Amniotic epithelial cell (primary cell): ENCODE measurements at places on chromosomes 3 and 15.

GRCh38 chr3:106212665-106213222 is 343.9 kb upstream of the CBLB start:
- DNase-seq = no peak

- no peak for DNase-seq
Observed at GRCh38 chr15:61564785-61565184, 335.7 kb upstream of the RORA start.

GRCh38 chr3:158279609-158280008 is 169.7 kb downstream of the RSRC1 start:
- no peak for DNase-seq

- peak; percentile 15 for DNase-seq
Observed at GRCh38 chr15:52783191-52783829, 6.8 kb downstream of the ONECUT1 start.

DNA sequence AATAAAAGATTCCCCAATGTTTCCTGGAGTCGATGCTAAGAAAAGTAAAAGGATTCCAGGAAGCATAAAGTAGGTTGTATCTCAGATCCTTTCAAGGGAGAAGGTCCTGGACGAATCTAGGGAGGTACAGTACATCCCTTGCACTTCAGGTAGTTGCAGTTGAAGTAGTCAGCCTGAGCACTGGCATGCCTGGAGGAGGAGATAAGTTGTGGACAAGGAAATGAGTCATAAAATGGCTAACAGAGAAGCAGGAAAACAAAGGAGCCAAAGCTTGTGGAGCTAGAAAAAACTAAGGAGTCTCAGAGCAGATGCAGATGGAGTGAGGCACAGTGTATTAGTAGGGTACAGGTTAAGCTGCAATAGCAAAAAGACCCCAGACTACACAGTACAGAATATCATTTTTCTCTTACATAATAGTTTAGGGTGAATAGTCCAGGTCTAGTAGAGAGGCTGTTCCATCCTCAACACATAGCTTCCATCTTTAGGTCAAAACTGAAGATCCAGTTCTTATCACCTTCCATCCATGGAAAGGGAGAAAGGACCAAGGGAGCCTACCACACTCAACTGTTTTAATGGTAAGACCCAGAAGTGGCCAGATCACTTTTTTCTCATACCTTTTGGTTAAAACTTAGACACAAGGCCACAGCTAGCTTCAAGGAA is 41.3 kb downstream of the COL6A5 start:
- DNase-seq = peak; percentile 47

- no peak for DNase-seq
Observed at GRCh38 chr3:144351011-144351410, 379.4 kb downstream of the DIPK2A start.

- DNase-seq = no peak
Observed at GRCh38 chr15:101570241-101570640, 80.7 kb upstream of the PCSK6 start.

DNA sequence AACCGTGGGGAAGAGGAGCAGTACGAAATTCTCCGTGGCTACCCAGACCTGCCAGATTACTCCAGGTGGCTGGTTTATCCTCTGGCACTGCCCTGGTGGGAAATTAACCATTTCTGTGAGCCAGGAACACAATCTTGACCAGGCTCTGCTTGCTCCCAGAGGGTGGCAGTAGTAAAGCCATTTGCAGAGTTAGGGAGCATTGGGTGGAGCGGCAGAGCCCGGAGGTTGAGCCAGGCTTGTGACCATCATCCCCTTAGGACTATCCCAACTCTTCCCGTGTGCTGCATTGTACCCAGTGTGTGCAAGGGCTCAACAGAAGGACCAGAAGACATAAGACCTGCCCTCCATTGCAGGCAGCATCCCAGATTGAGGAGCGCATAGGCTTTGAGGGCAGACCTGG is 5.3 kb downstream of the KNG1 start:
- no peak for DNase-seq

DNA sequence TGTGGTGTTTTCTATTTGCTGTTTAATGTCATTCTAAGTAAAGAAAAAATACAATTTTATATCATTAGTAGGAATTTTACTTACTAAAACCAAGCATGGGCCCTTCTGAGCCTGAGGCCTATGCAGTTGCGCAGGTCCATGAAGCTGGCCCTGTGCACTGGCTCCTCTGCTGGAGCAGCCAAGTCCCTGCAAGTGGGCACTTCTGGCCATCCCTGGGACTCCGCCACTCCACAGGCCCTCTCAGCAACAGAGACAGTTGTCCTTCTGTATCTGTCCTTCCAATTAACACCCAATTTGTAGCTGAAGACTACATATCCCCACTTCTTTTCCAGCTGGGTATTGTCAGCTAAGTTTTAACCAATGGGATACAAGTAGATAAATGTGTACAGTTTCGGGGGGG is 49.9 kb upstream of the RYK start:
- DNase-seq = no peak

DNA sequence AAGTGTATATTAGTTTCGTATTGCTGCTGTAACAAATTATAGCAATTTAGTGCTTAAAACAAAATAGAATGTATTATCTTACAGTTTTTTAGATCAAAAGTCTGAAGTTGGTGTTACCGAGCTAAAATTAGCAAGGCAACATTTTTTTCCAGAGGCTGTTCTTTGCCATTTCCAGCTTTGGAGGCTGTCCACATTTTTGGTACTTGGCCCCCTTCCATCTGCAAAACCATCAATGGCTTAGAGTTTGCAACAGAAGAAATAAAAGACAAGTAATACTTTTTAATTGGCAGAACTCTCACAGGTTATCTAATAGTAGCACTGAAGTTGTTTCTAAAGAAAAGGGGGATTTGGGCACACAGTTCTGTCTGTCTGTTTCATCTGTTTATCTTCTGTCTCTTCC is 1248.5 kb downstream of the ROBO1 start:
- DNase-seq = no peak

GRCh38 chr3:143668924-143669790 is 179.1 kb downstream of the SLC9A9 start:
- DNase-seq = no peak
